ENCODE measurements at places on chromosomes 6 and 20.

GRCh38 chr6:40482532-40482931 is 104.6 kb downstream of the LRFN2 start:
- no peak for DNase-seq

DNA sequence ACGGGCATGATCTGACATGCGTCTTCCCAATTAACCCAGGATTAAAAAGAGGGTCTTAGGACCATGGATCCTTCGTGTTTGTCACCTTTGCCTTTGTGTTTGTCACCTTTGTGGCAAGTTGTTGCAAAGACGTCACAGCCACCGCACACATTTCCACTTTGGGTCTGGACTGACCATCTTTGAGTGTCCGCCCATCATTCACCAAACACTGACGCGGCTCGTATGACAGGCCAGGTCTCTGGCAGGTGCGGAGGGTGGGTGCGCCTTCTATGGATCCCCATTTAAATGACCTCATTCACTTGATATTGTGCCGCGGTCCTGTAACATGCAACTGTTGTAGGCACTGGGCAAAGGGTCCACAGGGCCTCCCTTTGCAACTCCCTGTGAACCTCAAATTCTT is 404.1 kb downstream of the TAF4 start:
- DNase-seq = no peak

DNA sequence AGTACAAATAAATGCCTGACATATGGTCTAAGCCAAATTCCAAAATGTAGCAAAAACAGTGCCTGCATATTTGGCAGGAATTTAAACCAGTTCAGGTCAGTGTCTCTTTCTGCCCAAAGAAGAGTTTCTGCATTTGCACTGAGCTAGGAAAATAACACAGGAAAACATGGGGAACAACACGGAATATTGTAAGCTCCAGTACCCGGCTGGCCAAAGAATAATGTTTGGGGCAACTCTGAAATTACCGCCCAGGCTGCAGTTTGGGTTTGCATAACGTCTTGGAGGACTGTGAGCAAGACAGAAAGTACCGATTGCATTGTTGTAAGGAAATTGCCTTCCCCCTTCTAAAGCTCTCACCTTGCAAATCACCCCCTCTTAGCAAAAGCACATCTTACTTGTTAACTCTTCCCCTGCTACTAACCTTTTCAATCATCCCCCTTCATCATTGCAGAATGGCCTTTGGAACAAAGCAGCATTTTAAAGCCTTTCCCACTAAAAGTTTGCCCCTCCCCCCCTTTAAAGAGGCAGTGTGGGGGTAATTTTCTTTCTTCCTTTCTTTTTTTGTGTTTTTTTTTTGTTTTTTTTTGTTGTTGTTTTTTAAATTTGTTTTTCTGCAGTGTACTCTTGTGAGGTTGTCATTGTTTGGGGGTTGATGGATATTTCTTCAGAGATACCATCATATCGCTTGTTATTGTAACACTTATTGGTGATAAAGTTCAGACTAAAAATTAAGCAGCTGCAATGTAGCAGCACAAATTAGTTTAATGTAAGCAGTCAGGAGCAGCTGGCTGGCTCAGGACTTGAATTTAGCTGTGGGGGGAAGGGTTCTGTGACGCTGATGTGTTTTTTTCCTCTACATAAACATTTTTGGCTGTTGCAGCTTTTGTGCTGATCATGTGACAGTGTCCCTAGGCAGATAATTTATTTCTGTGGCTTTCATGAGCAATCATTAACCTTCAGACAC is 100.0 kb upstream of the CITED2 start:
- peak; percentile 91 for DNase-seq

DNA sequence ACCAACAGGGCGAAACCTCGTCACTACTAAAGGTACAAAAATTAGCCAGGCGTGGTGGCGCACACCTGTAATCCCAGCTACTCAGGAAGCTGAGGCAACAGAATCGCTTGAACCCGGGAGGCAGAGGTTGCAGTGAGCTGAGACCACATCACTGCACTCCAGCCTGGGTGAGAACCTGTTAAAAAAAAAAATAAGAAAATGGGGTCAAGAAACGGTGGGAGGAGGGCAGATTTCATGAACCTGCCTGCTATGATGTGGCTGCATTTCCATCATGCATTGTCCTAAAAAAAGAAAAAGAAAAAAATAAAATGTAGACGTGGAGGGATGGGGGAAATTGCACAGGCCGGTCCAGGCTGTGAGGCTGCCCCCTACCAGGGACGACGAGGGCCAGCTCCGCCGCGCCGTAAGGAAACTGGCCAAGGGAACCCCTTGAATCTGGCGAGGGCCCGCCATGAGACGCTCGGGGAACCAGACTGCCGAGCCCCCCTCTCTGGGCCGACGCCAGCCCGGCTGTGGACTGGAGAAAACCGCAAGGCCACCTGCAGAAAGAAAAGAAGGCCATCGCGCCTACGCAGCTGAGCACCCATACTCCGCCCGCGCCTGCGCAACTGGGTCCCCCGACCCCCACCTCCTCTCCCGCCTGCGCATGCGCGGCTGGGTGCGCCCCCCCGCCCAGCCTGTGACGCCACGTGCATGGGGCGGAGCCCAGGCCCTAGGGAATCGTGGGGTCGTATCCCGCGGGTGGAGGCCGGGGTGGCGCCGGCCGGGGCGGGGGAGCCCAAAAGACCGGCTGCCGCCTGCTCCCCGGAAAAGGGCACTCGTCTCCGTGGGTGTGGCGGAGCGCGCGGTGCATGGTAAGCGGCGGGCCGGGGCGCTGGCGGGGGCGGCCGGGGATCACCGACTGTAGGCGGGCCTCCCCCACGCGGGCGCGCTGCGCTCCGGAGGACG is at the start of gene ENTPD6:
TSS of gene ENTPD6 (plus strand) at position 699 of the 948 bp plus-strand sequence. CDS start 10,825 bp downstream, outside the sequence.
- peak; percentile 86 for DNase-seq

DNA sequence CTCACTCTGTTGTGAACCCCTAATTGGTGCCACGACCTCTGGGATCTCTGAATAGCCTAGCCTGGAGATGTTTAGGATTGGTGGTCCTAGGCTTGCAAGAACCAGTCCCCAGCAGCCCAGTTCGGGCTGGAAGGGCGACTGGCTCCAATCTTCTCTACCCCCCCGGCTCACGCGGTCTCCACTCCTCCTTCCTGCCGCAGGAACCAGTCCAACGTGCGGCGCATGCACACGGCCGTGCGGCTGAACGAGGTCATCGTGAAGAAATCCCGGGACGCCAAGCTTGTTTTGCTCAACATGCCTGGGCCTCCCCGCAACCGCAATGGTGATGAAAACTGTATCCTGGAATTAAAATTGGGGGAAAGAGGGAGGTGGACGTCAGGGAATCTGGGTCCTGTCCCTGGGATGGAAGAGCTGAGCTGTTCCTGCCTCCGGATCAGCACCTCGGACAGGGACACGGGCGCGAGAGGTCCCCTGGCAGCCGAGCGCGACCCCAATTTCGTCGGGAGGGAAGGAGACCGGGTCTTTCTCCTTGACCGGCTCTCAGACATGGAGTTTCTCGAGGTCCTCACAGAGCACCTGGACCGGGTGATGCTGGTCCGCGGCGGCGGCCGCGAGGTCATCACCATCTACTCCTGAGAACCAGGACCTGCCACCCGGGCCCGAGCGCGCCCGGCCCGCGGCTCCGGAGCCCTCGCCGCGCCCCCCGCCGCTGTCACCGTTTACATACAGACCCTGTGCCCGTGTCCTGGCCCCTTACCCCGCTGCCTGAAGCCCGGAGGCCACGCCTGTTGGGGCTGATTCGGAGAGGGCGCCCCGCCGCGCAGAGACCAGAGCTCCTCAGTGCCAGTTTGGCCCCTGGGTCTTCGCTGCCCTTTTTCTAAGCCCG is 28.2 kb downstream of the SLC12A5 start:
- DNase-seq = no peak

GRCh38 chr20:61024390-61024789 is 227.7 kb upstream of the CDH4 start:
- DNase-seq = no peak

GRCh38 chr6:160428818-160429619 is 80.8 kb downstream of the SLC22A3 start:
- no peak for DNase-seq

- DNase-seq = peak; percentile 30
These were observed 861 bp downstream of the PCMTD2 start for GRCh38 chr20:64256282-64256935.

DNA sequence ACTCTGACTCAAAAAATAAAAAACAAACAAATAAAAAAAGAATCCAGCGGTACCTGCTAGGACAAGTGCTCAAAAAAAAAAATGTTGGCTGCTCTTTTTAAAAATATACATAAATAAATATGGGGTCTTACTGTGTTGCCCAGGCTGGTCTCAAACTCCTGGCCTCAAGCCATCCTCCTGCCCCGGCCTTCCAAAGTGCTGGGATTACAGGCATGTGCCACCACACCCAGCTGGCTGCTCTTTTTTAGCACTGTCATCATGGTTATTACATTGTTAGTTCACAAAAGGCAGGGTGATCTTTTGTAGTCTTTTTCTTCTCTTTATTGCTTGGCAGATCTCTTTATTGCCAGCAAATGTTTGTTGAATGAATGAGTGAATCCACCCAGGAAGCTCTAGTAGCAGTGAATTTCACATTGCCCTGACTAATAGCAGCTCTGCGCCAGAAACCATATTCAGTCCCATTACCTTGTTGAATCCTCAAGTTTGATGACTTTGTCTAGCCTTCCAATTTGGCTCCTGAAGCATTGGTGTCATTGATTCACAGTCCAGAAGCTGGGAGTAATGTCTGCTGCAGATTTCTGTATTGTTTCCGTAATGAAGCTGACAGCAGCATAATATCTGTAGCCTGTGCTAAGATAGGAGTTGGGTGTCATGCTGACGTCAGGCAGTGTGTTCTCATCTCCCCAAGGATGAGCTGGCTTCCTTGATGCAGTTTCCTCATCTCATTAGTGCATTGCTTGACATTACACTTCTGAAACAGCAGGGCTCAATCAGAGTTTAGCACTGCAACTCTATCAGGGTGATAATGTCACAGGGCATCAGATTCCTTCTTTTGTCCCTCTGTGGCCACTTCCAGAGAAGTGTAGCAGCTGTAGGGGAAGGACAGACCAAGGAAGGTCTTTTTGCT is 84.9 kb upstream of the TGM3 start:
- DNase-seq = no peak

DNA sequence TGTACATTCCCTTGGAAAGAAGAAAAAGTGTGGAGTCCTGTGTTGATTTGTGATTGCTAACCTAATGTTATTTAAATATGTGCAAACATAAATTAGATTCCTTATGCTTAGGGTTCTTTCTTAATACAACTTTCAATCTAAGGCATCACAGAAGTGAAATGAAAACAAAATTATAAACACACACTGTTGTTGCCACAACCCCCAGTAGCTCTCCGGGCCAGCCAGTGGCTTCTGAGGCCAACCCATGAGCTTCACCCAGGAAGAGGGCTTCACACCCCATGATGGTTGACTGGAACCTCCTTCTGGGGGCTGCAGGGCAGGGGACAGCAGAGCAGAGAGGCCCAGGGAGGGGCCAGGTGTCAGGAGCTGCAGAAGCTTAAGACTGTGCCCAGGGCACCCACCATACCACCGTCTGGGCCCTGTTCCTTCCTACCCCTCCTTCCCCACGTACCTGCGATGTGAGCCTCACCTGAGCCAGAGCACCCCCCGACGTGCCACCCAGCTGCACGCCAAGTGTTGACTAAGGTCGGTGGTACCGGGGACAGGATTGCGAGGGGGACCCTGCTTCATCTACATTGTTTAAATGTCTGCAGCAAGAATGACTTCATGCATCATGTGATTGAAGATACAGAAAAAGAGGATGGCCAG is 110.5 kb downstream of the FAM120B start:
- DNase-seq = no peak

DNA sequence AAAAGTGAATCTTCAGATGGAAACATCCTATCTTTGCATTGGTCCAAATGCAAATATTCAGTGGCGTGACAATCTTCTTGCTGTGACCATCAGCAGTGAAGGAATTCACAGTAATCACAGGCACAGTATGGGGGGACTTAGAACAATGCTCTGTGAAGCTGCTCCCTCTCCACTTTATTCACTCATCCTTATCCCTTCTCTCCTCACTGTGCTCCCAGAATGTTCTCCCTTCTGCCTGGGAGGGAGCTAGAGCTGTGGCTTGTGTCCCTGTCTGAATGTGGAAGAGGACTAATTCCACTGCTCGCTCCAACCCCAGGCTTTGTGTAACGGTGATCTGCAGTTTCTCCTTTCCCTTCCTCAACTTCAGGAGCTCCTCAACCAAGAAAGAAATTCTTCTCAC is 243.7 kb downstream of the ALDH8A1 start:
- no peak for DNase-seq

DNA sequence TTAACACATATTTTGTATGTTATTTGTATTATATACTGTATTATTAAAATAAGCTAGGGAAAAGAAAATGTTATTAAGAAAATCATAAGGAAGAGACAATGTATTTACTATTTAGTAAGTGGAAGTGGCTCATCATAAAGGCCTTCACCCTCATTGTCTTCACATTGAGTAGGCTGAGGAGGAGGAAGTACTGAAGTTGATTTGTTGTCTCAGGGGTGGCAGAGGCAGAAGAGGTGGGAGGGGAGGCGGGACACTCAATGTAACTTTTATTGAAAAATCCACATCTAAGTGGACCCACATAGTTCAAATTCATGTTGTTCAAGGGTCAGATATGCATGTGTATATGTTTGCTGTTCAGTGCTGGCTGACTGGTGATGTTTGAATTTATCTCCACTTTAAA is 210.2 kb upstream of the CITED2 start:
- DNase-seq = no peak

DNA sequence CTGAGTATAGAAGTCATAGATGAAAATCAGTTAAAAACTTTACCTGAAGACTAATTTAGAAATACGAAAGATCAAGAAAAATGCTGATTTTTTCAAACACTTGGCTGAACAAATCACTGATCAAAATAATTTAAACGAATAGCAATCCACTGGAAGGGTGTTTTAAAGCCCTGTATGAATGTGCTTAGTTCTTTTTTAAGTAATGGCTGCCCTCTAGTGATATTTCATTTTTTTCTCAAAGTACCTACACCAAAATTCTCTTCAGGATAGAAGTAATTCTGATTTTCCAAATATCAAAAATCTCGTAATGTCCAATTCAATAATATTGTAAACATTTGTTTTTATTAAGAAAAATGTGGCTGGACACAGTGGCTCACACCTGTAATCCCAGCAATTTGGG is 32.5 kb downstream of the AKAP7 start:
- DNase-seq = peak; percentile 10

- DNase-seq = no peak
These were observed 18.9 kb downstream of the NPEPL1 start for GRCh38 chr20:58711266-58712051.

DNA sequence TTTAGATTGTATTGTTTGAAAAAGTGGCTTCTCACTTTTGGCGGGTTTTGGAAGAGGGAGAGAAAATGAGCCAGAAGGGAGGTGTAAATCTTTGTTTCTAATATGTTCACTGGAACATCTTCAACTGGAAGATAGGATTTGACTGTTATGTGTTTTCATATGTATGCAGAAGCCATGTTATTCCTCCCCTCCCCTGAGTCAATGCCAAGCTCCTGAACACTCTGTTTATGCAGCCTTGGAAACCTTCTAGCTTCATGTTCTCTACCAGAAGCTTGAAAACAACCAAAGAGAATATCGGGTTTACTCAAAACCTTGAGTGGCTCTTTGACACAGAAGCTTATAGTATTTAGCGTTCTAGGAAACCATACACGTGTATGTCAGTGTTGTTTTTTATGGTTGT is 279.1 kb downstream of the PRL start:
- DNase-seq = no peak

- DNase-seq = no peak
These were observed 21.7 kb upstream of the IL17A start for GRCh38 chr6:52164319-52165094.

GRCh38 chr6:20024316-20024673 is 187.1 kb downstream of the ID4 start:
- DNase-seq = no peak

GRCh38 chr6:894274-894673 is 201.3 kb upstream of the EXOC2 start:
- no peak for DNase-seq

GRCh38 chr6:3318226-3318625 is 59.5 kb downstream of the PSMG4 start:
- DNase-seq = no peak

- no peak for DNase-seq
These were observed 49.0 kb upstream of the HIVEP2 start for GRCh38 chr6:142993977-142994376.

All from cerebellar cortex (tissue), 1 donor.